CD4-positive, CD25-positive, alpha-beta regulatory T cell (primary cell): ENCODE measurements at places on chromosomes 12 and 14. TPM values are rescaled to one million over a fixed set of nuclear protein-coding genes. Genes with fewer than 3 reads are reported as not detected.
A peak's percentile ranks its signal among the peaks of the same experiment; 100 is the strongest.

GRCh38 chr14:75604979-75605851 lies 26.8 kb downstream of the FLVCR2 start:
- H3K27me3 ChIP-seq, result no peaks in the 10 kb centered on the region
- no peak overlapping the region for H3K4me3 ChIP-seq
- DNase-seq, result no peak
- no peak overlapping the region for H3K27ac ChIP-seq
- no peaks in the 10 kb centered on the region for H3K4me1 ChIP-seq

- no peak for DNase-seq
- H3K4me3 ChIP-seq, result peak overlapping the region; percentile 9
- H3K27ac ChIP-seq, result peak overlapping the region; percentile 65
- peaks cover 23% of the 10 kb centered on the region for H3K4me1 ChIP-seq
- no peaks in the 10 kb centered on the region for H3K36me3 ChIP-seq
- H3K27me3 ChIP-seq, result no peaks in the 10 kb centered on the region
These were observed 31.4 kb downstream of the CD9 start for GRCh38 chr12:6231359-6232268.

DNA sequence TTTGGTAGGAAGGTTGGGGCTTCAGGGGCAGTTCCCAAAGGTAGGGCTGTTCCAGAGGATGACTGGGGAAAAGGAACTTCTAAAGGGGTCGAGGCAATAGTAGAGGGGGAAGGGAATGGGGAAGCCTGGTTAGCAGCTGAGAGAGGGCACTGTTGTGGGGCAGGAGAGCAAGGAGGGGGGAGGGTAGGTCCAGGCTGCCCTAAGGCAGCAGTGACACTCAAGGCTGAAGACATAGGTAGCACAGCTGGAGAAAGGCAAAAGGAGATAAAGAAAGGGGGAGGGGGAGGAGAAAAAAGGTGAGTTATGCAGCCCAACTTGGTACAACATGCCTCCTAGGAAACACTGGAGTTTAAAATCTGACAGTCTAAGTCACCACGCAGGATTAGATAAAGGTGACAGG lies 3.9 kb downstream of the NACA start:
- peaks cover 87% of the 10 kb centered on the region for H3K4me1 ChIP-seq
- no peaks in the 10 kb centered on the region for H3K27me3 ChIP-seq
- H3K27ac ChIP-seq, result peak overlapping the region; percentile 56
- H3K36me3 ChIP-seq, result peaks cover 46% of the 10 kb centered on the region
- DNase-seq, result no peak
- H3K4me3 ChIP-seq, result peak overlapping the region; percentile 98

GRCh38 chr12:21906919-21907493 lies 34.2 kb downstream of the ABCC9 start:
- H3K27me3 ChIP-seq, result no peaks in the 10 kb centered on the region
- H3K27ac ChIP-seq, result no peak overlapping the region
- DNase-seq, result no peak
- no peak overlapping the region for H3K4me3 ChIP-seq

DNA sequence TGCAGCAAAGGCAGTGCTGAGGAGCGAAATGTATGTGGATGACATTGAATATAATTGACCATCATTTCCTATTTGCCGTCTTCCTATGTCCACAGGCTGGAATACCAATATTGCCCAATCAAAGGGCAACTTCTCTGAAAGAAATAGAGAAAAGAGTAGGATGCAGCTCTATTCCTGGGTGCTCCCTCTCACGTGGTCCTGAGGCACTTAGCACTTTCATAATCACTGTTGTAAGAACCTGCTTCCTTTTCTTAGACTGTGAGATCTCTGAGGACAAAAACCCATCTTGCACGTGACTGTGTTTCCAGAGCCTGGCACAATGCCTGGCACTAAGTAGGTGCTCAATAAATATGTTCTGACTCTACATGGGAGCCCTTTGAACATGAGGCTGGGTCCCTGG lies 122.7 kb upstream of the CPM start:
- H3K4me1 ChIP-seq, result peaks cover 4% of the 10 kb centered on the region
- H3K27me3 ChIP-seq, result no peaks in the 10 kb centered on the region
- no peak for DNase-seq
- no peak overlapping the region for H3K4me3 ChIP-seq

GRCh38 chr12:88084210-88084609 lies 55.0 kb upstream of the C12orf50 start:
- H3K4me3 ChIP-seq, result no peak overlapping the region
- H3K36me3 ChIP-seq, result peaks cover 47% of the 10 kb centered on the region
- H3K4me1 ChIP-seq, result no peaks in the 10 kb centered on the region
- H3K27me3 ChIP-seq, result no peaks in the 10 kb centered on the region

DNA sequence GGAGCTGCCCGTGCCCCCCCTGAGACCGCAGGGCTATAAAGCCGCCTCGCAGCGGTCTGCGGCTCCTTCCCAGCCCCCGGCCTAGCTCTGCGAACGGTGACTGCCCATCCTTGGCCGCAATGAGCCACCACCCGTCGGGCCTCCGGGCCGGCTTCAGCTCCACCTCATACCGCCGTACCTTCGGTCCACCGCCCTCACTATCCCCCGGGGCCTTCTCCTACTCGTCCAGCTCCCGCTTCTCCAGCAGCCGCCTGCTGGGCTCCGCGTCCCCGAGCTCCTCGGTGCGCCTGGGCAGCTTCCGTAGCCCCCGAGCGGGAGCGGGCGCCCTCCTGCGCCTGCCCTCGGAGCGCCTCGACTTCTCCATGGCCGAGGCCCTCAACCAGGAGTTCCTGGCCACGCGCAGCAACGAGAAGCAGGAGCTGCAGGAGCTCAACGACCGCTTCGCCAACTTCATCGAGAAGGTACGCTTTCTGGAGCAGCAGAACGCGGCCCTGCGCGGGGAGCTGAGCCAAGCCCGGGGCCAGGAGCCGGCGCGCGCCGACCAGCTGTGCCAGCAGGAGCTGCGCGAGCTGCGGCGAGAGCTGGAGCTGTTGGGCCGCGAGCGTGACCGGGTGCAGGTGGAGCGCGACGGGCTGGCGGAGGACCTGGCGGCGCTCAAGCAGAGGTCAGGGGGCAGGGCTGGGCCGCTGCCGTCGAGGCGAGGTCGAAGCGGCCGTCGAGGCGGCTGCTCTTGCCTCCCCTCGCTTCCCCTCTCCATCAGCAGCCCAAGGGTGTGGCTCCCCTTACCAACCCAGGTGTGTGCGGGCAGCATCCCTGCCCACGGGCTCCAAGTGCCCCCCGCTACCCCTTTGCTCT lies at the start of gene PRPH:
Gene PRPH (plus strand): TSS at position 66 of the 855 bp plus-strand sequence. CDS start 54 bp downstream, at position 120.
- H3K27me3 ChIP-seq, result peaks cover 18% of the 10 kb centered on the region
- no peak within 1 kb of the TSS for H3K27ac ChIP-seq
- H3K36me3 ChIP-seq, result no peaks in the 10 kb centered on the region
- H3K4me3 ChIP-seq, result no peak within 1 kb of the TSS
- H3K4me1 ChIP-seq, result peaks cover 25% of the 10 kb centered on the region
- no peak for DNase-seq

DNA sequence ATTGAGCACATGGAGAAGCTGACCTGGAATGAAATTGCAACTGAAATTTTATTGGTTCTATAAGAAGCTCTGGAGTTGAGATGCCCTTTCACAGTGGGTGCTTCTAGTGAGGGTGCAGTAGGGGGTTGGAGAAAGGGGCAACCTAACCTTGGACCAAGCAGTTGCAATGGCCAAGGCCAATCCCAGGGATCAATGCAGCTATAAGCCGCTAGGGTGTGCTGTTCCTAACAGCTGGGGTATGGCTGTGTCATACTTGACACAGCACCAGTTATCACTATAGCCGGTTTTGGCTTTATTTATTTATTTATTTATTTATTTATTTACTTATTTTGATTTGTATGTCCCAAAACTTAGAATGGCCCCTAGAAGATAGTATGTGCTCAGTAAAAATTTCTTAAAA lies 505.9 kb downstream of the FLRT2 start:
- H3K4me3 ChIP-seq, result no peak overlapping the region
- H3K36me3 ChIP-seq, result no peaks in the 10 kb centered on the region
- no peak for DNase-seq
- no peak overlapping the region for H3K27ac ChIP-seq

The LRTM2 gene
- polyA plus RNA-seq, result not detected

GRCh38 chr12:41014643-41015020 lies 173.5 kb upstream of the PDZRN4 start:
- H3K4me1 ChIP-seq, result no peaks in the 10 kb centered on the region
- DNase-seq, result no peak
- no peaks in the 10 kb centered on the region for H3K36me3 ChIP-seq
- no peak overlapping the region for H3K27ac ChIP-seq
